NCI-H82 (cell line): ENCODE measurements at places on chromosomes 13 and 19.
A peak's percentile ranks its signal among the peaks of the same experiment; 100 is the strongest.

- no peak for DNase-seq
Observed at GRCh38 chr13:76164290-76164689, 528.2 kb downstream of the LMO7 start.

GRCh38 chr19:13025819-13026456 lies 30.7 kb downstream of the NFIX start:
- no peak for DNase-seq

DNA sequence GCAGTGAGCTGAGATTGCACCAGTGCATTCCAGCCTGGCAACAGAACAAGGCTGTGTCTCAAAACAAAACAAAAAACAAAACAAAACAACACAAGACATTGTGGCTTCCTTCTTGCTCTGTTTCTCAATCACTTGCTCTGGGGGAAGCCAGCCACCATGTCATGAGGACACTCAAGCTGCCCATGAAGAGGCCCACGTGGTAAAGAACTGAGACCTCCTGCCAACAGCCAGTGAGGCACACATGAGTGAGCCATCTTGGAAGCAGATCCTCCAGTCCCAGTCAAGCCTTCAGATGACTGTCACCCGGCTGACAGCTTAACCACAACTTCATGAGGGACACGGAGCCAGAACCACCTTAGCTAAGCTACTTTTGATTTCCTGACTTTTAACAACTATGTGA lies 25.2 kb downstream of the CPT1C start:
- no peak for DNase-seq

GRCh38 chr19:31597616-31598015 lies 248.4 kb upstream of the TSHZ3 start:
- DNase-seq = no peak

DNA sequence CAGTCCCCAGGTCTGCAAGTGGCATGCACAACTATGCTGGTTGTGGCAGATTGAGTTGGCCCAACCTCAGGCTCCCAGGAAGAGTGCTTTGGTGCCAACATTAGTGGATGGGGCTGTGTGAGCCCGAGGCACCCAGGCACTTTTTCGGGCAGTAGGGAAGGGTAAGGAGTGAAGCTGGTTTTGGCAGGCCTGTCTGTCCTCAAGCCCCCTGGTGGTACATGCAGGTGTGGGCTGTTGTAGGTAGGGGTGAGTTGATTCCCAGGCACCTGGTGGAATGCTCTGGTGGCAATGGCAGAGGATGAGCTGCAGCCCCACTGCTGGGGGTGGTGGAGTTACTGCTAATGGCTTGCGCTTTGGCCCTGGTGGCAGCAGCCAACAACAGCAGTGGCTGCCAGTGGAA lies 723.7 kb upstream of the SLITRK1 start:
- DNase-seq = no peak

DNA sequence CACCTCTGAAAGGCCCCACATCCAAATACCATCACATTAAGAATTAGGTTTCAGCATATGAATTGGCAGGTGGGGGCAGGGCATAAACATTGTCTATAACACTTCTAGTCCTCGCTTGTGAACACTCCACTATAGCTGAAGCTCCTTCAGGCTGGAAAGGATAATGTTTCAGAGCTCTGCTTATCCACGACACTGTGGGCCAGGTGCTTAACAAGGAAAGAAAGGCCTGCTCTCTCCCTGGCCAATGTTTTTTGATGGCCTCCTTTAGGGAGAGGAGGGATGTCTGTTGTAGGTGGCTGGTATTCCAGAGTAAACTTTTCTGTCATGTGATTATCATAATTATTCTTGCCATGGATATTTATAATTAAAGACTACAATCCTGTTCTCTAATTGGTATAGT lies 86.4 kb downstream of the CCNA1 start:
- DNase-seq = no peak

GRCh38 chr19:3338541-3339181 lies 27.7 kb upstream of the NFIC start:
- DNase-seq = no peak

GRCh38 chr19:39053276-39054090 lies 21.1 kb upstream of the FBXO27 start:
- no peak for DNase-seq

DNA sequence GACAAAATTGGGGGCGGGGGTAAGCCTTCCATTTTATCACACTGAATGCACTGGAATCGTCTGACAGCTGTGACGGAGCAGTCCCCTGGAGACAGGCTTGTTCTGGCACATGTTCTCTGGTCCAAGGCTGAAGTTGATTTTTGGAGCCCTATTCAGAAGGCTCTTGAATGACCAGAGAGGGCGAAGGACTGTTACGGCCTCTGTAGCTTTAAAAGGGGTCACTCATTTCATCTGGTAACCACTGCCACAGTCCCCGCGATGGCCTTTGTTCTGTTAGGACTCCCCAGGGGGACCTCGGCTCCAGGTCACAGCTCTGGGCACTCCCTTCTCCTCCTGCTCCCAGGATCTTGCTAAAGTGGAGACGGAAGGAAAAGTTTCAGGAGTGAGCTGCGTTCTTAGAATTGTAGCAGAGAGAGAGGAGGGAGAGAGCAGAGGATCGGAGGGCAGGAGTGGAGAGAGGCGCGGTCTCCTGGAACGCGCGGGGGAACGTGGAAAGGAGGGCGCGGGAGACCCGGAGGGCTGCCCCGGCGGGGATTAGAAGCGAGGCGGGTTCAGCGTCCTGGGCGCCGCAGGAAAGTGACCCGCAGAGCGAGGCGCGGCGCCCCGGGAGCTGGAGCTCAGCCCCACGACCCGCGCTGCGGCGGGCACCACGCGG lies 134.3 kb upstream of the MYO16 start:
- DNase-seq = no peak

DNA sequence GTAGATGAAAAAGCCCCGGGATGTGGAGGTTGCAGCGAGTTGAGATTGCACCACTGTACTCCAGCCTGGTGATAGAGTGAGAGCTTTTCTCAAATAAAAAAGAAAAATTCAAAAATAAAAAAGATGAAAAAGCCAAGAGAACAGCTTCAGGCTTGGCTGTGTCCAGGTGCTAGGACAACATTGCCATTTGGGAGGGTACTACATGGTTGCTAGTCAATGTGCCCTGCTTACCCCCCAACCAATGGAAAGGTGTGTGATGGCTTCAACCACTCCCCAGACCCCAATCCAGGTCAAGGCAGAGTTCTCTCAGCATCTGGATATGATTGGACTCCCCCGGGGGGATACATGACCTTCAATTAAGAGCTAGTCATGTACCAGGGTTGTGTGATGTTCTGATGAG lies 2.3 kb upstream of the ANKLE1 start:
- DNase-seq = no peak

- no peak for DNase-seq
Observed at GRCh38 chr13:110230661-110231347, 76.2 kb downstream of the COL4A1 start.

GRCh38 chr13:19601749-19602725 lies 31.4 kb upstream of the MPHOSPH8 start:
- DNase-seq = peak; percentile 85

DNA sequence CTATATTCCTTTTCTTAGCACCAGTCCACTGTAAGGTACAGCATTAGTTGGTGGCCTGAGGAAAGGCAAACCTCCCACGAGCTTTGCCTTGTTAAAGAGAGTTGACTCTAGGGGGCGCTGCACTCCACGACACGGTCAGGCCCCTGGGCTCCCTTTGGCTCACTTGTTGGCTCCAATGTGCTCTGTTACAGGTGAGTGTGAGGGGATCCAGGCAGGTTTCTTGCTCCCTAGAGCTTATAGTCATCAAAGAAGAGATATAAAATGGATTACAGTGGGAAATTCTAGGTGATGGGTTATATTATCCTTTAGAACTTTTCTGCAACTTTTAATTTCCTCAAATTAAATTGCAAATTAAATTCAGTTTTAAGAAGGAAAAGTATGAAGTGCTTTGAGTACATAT lies 3.7 kb downstream of the WDR87 start:
- peak; percentile 95 for DNase-seq

- DNase-seq = peak; percentile 92
Observed at GRCh38 chr19:13861714-13862531, 15.0 kb upstream of the NANOS3 start.

DNA sequence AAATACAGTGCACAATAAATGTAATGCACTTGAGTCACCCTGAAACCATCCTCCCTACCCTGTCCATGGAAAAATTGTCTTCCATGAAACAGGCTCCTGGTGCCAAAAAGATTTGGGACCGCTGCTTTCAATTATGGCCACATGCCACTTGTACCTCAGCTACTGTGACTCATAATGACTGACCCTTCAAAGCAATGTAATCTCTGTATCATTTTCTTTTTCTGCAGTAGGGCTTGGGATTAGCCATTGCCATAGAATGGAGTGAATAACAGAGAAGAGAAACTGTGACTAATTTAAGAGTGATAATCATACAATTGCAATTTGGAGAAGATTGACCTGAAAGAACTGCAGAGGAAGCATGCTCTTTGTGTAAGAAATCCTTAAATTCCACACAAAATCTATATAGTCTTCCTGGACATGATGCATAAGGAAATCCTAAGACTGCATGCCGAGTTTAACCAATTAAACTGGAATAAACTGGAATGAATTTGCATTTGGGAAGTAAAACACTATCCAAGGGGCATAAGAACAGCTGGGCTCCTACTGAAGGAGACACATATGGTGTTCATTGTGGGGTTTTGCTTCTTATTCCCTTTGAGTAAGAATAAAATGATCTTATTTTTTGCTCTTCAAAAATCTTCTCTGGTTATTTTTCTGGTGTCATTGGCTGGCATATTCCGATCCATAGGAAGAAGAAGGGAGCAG lies 59.5 kb upstream of the SLC7A1 start:
- DNase-seq = no peak

- peak; percentile 32 for DNase-seq
Observed at GRCh38 chr13:74966814-74967424, 515.0 kb downstream of the TBC1D4 start.

- no peak for DNase-seq
Observed at GRCh38 chr19:31803835-31804446, 454.7 kb upstream of the TSHZ3 start.

GRCh38 chr13:23707674-23708073 lies 137.5 kb downstream of the TNFRSF19 start:
- DNase-seq = peak; percentile 58

DNA sequence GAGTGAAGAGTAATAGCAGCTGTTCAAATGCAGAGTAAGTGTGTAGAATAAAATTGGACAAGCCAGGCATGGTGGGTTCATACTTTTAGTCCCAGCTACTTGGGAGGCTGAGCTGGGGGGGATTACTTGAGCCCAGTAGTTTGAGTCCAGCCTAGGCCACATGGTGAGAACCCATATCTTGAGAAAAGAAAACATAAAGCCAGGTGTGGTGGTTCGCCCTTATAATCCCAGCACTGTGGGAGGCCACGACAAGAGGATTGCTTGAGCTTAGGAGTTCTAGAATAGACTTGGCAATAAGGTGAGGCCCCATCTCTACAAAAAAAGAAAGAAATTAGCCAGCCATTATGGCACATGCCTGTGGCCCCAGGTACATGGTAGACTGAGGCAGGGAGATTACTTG lies 1241.1 kb downstream of the UQCRFS1 start:
- DNase-seq = no peak

DNA sequence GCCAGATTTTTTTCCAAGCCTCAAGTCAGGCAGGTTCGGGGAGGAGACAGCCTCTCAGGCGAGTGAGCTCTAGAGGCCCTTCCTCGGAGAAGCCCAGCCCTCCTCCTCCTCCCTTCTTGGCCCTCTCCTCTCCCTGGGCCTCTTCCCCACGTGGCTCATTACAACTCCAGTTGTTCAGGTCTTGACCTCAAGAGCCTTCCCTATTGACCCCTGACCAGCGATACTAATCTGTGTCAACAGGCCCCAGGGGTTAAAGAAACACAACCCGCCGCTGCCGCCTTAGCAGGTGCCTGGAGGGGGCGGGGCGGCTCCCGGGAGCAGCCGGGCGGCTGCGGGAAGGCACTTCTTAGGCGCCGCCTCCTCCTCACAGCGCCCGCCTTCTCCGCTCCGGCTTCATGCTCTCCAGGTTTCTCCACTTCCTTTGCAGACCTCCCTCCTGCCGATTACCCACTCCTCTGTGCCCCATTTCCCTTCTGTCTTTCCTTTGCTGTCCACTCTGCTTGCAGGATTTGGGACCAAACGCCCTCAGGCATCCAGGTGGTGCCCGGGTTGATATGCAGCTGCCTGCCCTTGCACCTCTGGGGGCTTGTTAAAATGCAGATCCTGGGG lies 51.0 kb downstream of the LYL1 start:
- DNase-seq = peak; percentile 89

DNA sequence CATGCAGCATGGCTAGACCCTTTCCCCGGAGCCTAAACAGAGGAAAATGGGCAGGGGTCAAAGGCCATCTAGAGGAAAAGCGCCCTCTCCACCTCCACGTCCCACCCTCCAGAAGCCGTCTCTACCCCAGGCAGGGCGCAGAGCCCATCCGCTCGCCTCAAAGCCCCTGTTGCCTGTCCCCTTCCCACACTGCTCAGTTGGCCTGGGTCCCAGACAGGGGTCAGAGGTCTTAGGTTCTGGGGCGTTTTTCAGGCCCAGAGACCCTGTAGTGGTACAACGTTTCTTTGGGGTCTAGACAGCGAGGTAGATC lies 285 bp downstream of the TMEM143 start:
- DNase-seq = peak; percentile 71

DNA sequence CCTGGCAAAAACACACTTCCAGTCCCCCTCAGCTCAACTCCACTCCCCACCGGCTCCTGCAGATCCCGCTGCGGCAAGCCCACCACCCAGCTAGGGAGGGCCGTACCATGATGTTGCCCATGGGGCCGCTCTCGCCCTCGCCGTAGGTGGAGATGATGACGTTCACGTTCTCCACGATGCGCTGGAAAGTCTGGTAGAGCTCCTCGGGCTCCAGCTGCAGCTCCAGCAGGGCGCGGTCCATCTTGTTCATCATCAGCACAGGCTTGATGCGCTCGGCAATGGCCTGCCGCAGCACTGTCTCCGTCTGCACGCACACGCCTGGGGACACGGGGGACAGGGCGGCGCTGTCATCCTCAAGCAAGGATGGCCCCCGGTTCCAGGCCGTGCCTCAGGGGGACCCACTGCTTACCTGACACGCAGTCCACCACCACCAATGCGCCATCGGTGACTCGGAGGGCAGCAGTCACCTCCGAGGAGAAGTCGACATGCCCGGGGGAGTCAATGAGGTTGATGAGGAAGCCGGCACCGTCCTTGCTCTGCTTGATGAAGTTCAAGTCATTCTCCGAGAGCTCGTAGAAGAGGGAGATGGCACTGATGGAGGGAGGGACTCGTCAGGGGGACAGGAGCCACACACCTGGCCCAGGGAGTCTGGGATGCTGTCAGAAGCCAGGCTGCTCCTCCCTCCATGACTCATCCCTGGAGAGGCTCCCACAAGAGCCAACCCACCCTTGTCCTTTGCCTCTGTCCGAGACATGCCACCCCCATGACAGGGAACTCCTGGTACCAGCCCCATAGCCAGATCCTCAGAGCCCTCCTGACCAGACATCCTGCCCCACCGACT lies 2.3 kb downstream of the EEF2 start:
- no peak for DNase-seq
